Eye (tissue), 1 donor: ENCODE measurements at places on chromosomes 4 and X.

DNA sequence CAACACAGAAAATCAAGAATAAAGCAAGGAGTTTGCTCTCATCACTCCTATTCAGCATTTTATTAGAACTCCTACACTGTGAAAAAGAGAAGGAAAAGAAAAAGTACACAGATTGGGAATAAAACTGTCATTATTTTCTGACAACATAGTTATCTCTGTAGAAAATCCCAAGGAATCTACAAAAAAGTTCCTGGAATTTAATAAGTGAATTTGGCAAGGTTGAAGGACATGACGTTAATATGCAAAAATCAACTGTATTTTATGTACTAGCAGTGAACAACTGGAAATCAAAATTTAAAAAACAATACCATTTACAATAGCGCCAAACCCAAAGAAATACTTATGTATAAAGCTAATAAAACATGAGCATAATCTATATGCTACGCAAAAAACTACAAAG lies 26.3 kb downstream of the CHIC2 start:
- no peak for DNase-seq

DNA sequence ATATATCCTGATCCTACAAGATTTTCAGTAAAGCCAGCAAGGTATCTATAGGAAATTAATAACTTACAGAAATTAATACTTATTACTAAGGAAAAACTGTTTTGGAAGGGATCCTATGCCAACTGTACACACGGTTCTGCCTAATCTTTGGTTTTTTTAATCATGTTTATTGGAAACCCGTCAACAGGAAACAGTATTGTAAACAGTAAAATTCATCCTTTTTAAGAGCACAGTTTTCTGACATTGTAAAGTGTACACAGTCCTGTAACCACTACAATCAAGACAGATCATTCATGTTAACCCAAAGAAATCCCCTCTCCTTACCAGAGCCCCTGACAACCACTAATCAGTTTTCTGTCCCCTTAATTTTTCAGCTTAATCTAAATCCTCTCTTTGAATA lies 9.9 kb downstream of the ABCG2 start:
- no peak for DNase-seq

DNA sequence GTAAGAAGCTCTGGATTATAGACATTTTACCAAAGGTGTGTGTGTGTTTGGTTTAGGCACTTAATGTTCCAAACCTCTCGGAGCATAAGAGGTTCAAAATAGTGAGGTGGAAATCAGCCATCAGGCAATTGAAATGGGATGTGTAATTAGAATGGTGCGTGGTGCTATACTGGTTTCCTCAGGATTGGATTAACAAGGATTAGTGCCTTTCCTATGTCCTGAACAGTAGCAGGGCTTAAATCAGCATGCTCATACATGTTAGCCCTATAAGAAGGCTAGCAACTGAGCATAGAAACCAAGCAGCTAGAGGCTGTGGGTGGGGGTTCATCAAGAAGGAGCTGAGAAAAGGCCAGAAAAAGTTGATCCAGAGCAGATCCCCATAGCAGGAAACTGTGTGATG lies 256.8 kb upstream of the CXXC4 start:
- no peak for DNase-seq

- DNase-seq, result peak; percentile 35
These were observed 37.6 kb downstream of the ZBTB49 start for GRCh38 chr4:4327652-4328121.

DNA sequence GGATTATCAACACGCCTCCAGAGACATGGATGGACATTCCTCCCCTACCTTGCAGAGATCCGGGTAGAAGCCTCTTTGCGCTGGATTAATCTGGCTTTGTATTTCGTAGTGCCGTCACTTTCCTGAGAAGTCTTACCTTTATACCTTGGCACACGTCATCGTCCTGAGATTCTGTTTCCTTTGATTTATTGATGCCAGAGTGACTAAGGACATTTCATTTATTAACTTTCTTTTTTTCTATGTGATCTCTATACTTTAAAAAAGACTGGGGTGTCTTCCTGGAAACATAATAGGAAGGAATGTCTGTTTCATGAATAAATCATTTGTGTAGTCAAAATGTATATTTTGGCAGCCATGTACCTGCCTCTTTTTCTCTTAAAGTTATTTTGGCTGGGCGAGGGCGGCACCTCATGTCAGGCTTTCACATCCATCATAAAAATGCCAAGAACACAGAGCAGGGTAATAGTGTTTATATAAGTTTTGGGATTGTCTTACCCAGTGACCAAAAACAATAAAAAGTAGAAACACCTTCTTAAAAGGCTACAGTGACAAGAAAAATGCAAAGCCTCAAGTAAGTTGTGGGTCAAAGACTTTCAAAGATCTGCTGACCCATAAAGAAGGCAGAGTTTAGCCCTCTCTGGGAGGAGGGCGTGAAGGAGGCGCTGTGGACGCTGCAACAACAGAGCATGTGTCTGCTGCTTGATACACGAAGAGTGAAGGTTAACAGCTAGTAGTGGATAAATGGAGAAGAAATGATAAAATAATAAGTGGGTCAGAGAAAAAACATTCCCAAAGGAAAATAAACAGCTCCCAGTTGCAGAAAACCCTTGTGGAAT lies 124.4 kb downstream of the SHROOM3 start:
- peak; percentile 70 for DNase-seq

GRCh38 chrX:115913575-115913974 lies 257.0 kb upstream of the AGTR2 start:
- DNase-seq, result no peak

- DNase-seq, result no peak
These were observed 348.4 kb downstream of the FBXO8 start for GRCh38 chr4:173934933-173935620.

DNA sequence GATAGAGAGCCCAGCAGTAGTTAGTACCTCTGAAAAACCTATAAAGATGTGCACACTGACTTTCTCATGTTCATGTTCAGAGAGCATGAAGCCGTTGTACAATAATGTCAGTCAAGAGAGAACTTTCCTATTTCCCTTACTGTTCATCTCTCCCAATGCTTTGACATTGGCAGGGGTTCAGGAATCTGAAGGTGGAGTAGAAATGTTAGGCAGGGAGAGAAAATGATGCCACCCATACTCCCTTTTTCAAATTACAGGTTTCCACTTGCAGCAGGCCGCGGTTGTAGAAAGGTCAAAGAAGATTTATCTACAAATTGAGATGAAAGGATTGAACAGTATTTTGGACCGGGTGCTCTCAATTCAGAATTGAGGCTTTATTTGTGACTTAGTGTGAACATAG lies 84.3 kb downstream of the DCAF8L2 start:
- DNase-seq, result no peak

- DNase-seq, result no peak
These were observed 53.7 kb upstream of the TMPRSS11F start for GRCh38 chr4:68183417-68183816.

DNA sequence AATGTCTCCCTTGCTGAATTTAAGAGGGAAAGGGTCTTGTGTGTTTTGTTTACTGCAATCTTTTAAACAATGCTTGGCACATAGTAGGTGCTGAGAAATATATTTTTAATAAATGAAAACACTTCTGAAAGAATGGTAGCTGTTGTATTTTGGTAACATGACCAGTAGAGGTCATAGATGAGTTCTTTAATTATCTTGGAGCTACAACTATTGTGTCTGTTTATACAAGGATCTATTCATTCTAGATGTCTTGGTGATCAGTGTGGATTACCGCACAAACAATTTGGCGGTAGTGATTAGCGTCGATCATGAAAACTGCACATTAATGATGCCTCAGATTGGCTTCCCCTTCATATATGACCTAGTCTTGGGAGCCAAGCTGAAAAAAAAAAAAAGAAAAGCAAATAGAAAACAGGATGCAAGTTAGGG lies 21.4 kb upstream of the SCRG1 start:
- peak; percentile 52 for DNase-seq

- peak; percentile 1 for DNase-seq
These were observed 3.8 kb downstream of the DOK7 start for GRCh38 chr4:3466691-3467600.

DNA sequence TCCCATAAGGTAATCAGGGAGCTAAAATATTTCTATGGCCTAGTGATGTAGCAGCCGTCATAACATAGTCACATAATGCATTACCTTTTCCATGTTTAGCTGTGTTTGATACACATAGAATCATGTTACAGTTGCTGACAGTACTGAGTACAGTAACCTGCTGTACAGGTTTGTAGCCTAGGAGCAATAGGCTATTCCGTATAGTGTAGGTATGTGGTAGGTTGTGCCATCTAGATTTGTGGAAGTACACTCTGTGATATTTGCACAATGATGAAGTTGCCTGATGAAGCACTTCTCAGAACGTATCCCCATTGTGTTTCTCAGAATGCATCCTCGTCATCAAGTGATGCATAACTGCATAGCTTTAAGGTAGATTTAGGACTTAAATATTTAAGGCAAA lies 495.6 kb upstream of the ZFP42 start:
- no peak for DNase-seq

DNA sequence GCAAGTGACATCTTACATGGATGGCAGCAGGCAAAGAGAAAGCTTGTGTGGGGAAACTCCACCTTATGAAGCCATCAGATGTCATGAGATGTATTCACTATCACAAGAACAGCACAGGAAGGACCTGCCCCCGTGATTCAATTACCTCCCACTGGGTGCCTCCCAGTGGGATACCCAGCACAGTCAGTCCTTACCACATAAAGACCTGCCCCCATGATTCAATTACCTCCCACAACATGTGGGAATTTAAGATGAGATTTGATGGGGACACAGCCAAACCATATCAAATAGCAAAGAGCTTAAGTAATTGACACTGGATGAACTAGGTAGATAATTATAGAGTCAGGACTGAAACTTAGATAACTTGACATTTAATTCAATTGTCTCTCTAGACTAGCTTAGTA lies 85.6 kb downstream of the SLIT2 start:
- DNase-seq, result no peak

DNA sequence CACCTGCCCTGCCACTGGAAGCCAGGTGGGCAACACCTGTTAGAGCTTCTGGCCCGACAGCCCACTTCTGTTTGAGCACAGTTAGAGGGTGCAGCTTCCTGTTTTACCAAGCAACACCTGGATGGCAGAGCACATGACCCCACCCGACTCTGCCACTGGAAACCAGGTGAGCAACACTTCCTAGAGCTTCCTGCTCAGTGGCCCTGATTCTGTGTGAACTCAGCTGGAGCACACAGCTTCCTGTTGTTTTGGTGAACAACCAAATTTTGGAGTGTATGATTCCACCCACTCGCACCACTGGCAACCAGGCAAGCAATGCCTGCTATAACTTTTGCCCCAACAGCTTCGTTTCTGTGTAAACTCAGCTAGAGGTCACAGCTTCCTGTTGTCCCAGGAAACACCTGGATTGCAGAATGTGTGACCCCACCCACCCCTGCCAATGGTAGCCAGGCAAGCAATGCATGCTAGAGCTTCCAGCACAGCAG lies 163.8 kb upstream of the KLF8 start:
- no peak for DNase-seq

DNA sequence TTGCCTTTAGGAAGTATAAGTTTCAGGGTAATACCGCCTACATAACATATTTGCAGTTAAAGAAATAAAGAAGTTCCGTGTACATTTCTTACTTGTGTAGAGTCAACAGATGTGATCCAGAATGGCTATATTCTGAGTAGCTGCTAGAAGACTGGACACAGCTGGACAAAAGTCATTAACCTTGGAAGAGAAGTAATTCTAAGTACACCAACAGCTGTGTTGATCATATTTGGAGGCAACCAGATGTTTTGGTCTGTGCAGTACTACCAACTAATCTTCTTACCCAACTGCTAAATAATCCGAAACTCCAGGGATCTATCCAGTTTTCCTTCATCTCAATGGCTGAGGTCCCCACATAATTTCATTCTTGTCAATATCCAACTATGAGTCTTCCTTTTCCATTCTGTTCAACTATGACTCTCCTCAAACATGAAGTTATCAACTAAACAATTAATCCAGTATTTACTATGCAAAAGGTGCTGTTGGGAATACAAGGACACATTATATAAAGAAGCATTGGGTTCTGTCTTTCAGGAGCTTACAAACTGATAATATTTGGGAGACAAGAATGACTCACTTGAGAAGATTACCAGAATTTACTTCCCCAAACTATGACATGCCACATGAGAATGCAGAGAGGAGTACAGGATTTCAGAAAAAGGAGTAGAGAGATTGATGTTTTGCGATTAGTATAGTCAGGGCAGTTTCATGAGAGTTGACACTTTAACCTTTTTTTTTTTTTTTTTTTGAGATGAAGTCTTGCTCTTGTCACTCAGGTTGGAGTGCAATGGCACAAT lies 78.2 kb downstream of the COL4A6 start:
- DNase-seq, result no peak

GRCh38 chr4:26104056-26104685 lies 190.2 kb downstream of the SMIM20 start:
- DNase-seq, result no peak

DNA sequence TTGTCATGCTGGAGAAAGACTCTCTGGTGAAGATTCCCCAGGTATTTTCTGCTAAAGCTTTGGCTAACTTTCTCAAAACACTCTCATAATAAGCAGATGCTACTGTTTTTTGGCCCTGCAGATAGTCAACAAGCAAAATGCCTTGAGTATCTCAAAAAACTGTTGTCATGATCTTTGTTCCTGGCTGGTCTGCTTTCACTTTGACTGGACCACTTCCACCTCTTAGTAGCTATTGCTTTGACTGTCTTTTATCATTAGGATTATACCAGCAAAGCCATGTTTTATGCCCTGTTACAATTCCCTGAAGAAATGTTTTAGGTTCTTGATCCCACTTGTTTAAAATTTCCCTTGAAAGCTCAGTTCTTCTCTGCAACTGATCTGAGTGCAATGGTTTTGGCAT lies 231.5 kb downstream of the SLC7A11 start:
- DNase-seq, result no peak

- DNase-seq, result no peak
These were observed 206.9 kb upstream of the HCCS start for GRCh38 chrX:10904220-10904619.

- DNase-seq, result no peak
These were observed 13.7 kb upstream of the SMIM20 start for GRCh38 chr4:25900310-25900709.

- no peak for DNase-seq
These were observed 37.7 kb downstream of the NAA11 start for GRCh38 chr4:79288185-79288584.

DNA sequence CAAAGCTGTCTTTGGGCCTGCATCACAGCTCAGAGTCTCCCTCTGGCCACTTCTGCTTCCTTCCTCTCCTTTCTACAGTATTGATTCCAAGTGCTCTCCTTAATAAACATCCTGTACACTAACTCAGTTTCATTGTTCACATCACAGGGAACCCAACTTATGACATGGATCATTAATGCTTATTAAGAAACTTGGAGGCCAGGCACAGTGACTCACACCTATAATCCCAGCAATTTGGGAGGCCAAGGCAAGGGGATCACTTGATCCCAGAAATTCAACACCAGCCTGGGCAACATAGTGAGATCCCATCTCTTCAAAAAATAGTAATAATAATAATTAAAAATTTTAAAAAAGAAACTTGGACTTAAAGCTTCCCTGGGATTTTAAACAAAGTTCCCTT lies 89.2 kb upstream of the EFHC2 start:
- no peak for DNase-seq
